ENCODE measurements at places on chromosomes 6 and 20.

GRCh38 chr20:6636209-6637159, 131.0 kb upstream of the BMP2 start:
- DNase-seq = no peak

GRCh38 chr6:52643158-52643557, 27.8 kb upstream of the TMEM14A start:
- no peak for DNase-seq

DNA sequence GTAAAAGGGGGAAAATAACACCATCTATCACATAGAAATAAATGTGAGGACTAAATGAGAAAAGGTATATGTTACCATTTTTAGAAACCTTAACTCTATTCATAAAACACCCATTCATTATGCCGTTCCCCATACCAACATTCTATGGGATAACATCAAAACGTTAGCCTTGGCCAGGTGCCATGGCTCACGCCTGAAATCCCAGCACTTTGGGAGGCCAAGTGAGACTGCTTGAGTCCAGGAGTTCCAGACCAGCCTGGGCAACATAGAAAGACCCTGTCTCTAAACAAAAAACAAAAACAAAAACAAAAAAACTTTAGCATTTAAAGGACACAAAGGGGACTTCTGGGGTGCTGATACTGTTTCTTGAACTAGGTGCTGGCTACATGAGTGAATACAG, 1.3 kb downstream of the PIGU start:
- no peak for DNase-seq

DNA sequence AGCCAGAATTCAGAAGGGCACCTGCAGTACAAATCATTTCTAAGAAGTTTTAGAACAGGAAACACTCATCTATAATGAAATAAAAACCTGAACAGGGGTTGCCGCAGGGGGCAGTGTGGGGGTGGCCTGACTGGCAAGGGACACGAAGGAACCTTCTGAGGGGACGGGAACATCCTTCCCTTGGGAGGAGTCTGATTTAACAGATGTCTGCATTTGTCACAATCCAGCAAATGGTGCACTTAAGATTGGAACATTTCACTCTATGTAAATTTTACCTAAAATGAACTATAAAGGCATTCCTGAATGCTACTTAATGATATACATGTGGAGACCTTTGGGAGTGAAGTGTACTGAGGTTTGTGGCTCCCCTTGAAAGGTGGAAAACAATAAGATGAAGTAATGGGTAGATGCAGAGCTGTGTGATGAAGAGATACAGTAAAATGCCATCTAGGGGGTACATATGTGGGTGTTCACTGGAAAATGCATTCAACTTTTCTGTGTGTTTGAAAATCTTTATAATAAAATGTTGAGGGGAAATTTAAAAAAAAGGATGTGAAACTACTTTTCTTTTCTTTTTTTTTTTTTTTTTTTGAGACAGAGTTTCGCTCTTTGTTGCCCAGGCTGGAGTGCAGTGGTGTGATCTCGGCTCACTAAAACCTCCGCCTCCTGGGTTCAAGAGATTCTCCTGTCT, 89.5 kb downstream of the SNX5 start:
- DNase-seq = no peak

DNA sequence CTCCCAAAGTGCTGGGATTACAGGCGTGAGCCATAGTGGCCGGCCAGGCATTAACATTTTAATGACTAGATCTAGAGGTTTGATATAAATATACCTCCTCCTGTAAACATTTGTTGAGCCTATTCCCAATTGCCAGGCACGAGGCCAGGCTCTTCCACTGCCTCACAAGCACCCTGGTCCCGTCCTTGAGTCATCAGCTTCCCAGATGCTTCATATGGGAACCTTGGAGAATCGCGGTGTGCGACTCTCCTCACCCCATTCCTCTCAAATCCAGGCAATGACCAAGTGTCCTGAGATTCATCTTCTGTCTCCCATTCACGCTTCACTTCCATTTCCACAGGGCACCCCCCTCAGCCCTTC, 35.9 kb upstream of the PIM1 start:
- DNase-seq = no peak

- no peak for DNase-seq
Measured at GRCh38 chr6:3086282-3086946, 18.1 kb downstream of the RIPK1 start.

GRCh38 chr20:13625304-13625979, 13.3 kb downstream of the TASP1 start:
- no peak for DNase-seq

DNA sequence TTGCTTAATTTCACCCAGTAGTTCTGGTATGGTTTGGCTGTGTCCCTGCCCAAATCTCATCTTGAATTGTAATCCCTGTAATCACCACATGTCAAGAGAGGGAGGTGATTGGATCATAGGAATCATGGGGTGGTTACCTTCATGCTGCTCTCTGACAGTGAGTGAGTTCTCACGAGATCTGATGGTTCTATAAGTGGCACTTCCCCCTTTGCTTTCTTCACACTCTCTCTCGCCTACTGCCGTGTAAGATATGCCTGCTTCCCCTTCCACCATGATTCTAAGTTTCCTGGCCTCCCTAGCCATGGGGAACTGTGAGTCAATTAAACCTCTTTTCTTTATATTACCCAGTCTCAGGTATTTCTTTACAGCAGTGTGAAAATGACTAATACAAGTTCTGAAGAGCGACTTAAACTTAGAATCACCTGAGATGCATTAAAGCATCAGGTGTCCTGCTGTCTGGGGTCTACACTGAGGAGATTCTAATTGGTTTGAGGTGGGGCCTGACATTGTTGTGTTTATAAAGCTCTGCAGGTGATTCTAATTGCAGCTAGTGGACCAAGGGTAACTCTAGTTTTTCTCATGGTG, 82.1 kb upstream of the DTNBP1 start:
- no peak for DNase-seq

- DNase-seq = no peak
Measured at GRCh38 chr6:26202811-26203583, 115.8 kb downstream of the HFE start.

DNA sequence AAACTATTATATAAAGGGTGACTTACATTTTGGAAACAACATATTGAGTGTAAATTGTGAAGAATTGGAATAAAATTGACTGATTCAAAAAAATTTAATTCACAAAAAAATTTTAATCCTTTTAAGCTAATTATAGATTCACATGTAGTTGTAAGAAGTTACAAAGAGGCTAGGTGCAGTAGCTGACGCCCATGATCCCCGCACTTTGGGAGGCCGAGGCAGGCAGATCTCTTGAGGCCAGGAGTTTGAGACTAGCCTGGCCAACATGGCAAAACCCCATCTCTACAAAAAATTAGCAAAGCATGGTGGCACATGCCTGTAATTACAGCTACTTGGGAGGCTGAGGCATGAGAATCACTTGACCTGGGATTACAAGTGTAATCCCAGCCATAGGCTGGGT, 30.3 kb upstream of the KHDC1 start:
- no peak for DNase-seq

DNA sequence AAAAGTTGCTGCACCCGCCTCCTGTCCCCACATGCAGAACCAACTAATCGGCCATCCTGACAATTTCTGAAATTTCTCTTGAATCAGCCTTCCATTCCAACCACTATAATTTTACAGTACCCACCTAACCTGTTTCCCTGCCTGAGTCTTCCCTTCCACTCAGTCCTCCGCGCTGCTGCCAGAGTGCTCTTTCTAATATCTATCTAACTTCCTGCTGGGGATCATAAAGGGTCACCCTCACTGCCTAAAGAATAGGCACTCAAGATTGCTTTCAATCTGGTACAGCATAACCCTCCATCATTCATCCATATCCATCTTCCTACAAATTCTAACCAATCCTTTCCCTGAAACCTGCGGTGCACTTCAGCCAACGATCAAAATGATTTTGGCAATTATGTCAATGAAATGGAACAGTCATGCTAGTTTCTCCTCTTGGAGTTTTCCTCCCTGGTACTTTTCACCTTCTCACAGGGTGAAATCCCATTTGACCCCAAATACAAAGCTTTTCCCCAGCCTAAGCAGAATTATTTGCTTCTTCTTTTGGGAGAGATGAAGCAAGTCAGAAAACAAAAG, 117.5 kb upstream of the BEND6 start:
- no peak for DNase-seq

GRCh38 chr20:46740214-46740609, 30.8 kb downstream of the SLC2A10 start:
- DNase-seq = no peak

GRCh38 chr6:41346441-41346840, 11.0 kb downstream of the NCR2 start:
- no peak for DNase-seq

DNA sequence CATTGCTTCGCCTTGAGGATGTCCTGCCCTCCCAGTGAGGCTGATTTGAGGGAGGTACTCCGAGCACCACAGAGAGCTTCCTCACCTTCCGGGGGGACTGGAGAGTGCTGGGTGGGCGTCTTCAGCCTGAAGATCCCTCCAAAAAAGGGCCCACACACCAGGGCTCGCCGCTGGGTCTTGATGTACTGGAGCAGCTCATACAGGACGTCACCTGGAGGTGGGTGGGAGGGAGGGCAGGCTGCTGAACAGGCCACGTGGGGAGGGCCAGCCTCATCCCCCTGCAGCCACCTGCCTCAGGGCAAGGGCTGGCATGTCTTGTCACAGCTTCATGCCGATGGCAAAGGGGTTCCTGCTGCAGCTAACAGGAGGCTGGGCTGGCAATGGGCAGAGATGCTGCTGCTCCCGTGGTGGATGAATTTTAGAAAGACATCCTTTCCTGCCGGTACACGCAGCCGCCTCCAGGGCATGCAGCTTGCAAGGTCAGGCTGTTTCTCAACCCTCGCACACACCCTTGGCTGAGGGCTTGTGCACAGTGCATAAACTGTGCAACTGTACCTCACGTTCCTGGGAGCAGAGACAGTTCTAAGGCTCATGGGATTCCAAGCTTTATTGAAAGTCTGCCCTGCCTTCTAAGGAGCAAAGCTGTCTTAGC, 14.0 kb downstream of the ETV7 start:
- DNase-seq = no peak

- no peak for DNase-seq
Measured at GRCh38 chr6:134535831-134536230, 217.9 kb upstream of the SGK1 start.

- no peak for DNase-seq
Measured at GRCh38 chr6:7974938-7975763, 64.6 kb upstream of the TXNDC5 start.
